GM10248 (cell line): ENCODE measurements at places on chromosomes 4 and X.

DNA sequence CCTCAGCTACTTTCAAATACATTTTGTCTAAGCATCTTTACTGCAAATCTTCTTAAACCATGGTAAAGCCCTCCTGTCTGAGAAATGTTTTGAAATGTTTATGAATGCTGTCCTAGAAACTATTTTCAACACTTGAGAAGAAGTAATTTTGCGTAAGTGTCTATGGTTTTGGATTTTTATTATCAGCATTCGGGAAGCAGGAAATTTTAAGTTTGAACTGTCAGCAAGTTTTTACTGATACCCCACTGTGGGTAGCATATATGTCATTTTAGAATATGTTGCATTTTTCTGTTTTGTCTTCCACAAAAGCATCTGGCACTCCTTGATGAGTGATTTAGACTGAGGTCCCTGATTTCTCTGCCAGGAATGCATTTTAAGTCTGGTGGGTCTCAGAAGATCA, 302.4 kb upstream of the GIMD1 start:
- DNase-seq, result no peak

GRCh38 chr4:74544655-74545361, 99.9 kb downstream of the AREG start:
- DNase-seq, result no peak

- DNase-seq, result no peak
Observed at GRCh38 chrX:151754641-151755215, 20.2 kb downstream of the CNGA2 start.

GRCh38 chrX:119017077-119017476, 42.7 kb downstream of the LONRF3 start:
- no peak for DNase-seq

DNA sequence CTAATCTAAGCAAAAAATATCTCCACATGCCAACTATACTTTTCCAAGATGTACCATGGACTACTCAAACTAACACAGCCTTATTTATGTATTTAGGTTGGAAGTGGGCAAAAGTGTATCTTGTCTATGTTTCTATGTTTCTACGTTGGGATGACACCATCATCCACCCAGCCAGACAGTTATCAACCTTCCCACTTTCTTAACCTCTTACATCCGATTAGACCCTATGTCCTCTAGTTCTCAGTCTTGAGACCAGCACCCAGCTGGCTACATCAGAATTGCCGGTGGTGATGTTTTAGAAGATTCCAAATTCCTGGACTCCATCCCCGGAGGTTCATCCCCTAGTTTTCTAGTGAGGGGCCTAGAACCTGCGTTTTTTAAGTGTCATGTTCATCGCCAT, 1.0 kb upstream of the AASDH start:
- DNase-seq, result no peak
